ENCODE measurements at places on chromosomes 7 and 10.

DNA sequence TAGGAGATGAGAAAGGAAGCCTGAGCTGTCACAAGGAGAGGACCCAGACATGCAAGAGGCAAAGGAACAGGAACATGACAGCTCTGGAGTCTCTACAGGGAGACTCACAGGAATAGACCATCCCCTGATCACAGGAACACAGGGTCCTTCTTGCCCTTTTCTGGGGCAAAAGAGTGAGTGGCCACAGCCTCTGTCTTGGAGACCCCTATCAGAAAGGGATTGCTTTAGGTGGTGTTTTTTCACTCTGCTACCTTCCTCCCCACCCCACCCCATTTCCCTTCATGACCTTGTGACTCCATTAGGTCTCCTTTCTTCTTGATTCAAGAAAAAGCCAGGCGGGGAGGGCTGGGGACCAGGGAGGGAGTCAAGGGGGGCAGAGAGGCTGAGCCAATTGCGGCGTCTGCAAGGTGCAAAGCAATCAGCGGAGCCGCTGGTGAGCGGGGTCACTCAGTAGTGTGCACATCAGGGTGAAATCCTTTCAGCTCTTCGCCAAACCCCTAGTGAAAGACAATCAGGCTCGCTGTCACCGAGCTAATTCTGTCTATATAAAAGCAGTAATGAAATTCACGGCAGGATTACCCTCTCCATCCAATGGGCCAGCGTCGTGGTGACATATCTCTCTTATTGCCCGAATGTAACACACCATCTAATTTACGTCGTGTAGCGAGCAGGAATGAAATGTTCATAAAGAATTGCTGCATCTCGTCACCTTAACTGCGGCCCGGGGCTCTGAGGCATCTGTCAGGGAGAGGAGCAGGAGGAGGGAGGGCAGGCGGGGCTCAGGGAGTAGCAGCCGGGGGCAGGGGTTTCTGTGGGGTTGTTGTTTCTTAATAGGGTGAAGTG is 31.5 kb upstream of the BTRC start:
- DNase-seq, result no peak

GRCh38 chr7:151755131-151755801 is 121.6 kb downstream of the PRKAG2 start:
- no peak for DNase-seq

DNA sequence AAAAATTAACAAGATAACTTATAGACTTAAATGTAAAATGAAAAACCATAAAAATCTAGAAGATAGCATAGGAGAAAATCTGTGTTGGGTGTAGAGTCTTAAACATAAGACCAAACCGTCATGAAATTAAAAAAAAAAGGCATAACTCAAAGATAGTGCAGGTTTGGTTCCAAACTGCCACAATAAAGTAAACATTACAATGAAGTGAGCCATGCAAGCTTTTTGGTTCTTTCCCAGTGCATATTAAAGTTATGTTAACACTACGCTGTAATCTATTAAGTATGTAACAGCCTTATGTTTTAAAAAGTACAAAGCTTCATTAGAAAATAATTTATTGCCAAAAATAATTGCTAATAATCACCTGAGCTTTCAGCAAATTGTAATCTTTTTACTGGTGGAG is 1366.5 kb upstream of the LRRTM3 start:
- no peak for DNase-seq

- no peak for DNase-seq
These were observed 5.2 kb upstream of the MALRD1 start for GRCh38 chr10:19043431-19043830.

GRCh38 chr7:17013204-17013603 is 131.4 kb upstream of the AGR3 start:
- no peak for DNase-seq

DNA sequence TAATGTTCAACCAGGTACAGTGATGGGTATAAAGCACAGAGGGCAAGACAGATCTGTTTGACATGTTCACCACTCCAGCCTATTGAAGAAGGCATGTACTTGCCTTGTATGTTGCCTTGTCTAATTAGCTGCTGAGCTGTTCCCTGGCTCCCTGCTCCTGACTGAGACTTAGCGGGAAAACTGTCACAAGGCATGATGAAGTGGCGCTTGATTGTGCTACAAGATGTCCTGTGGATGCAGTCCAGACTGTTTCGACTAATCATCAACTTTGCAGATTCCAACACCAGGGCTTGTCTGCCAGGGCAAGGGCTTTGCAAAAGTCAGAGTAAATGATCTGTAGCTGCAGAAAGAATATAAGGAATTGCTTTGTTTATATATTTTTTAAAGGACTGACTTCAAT is 136.2 kb upstream of the NRBF2 start:
- no peak for DNase-seq

- no peak for DNase-seq
These were observed 484.8 kb upstream of the ANKRD30A start for GRCh38 chr10:36640626-36641025.

GRCh38 chr10:340646-341045 is 205.4 kb downstream of the ZMYND11 start:
- no peak for DNase-seq

- DNase-seq, result no peak
These were observed 90.0 kb downstream of the CHCHD3 start for GRCh38 chr7:132991615-132992587.

GRCh38 chr7:4919969-4920766 is 36.7 kb upstream of the RADIL start:
- DNase-seq, result no peak

DNA sequence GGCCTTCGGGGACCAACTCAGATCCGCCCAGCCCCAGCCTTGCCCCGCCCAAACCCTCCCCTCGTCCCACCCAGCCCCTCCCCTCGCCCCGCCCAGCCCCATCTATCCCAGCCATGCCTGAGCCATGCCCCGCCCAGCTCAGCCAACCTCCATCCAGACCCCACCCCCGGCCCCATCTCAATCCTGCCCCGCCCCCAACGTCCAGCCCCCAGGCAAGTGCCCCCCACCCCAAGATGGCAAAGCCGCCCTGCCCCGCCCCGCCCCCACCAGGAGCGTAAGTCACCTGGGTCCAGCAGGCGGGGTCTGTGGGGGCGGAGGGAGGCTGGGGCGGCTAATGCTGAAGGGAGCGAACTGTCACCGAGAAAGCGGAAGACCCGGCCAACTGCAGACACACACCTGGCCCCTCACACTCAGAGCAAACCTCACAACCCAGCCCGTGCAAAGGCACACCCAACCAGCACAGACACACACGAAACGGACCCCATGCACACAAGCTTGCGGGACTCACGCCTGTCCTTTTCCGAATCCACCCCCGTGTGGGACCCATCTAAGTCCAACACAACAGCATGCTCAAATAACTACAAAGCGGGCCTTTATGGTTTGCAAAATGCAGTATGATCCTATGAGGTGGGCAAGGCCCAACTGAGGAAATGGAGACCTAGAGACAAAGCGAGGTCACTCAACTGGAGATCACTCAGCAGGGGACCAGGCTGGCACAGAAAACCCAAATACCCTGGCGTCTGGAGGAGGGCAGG is 11.5 kb upstream of the OGA start:
- DNase-seq, result peak; percentile 60

- DNase-seq, result no peak
These were observed 220.7 kb upstream of the GLI3 start for GRCh38 chr7:42457663-42458062.
